Activated T-cell treated with anti-CD3 and anti-CD28 coated beads for 1 hour (primary cell): ENCODE measurements at places on chromosomes 16 and 17.

DNA sequence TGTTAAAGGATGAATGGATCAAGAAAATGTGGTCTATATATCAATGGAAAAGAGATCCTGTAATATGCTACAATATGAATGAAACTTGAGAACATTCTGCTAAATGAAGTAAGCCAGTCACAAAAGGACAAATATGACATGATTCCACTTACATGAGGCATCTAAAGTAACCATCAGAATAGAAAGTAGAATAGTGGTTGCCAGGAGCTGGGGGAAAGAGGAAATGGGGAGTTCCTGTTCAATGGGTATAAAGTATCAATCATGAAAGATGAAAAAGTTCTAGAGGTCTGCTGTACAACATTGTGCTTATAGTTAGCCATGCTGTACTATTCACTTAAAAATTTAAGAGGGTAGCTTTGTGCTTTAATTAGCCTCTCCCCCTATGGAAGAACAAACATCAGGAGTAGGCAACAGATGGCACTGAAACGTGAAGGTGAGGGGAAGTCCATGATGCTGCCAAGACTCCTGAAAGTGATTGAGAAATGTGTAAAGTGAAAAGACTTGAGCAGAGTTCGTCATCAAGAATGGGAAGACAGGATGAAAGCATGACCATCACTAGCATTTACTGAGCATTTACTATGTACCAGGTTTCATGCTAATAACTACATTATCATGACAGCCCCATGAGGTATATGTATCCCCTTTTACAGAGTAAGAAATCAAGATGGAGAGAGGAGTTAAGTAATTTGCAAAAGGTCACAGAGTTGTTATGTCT, 167.2 kb downstream of the CYB561 start:
- DNase-seq = no peak

DNA sequence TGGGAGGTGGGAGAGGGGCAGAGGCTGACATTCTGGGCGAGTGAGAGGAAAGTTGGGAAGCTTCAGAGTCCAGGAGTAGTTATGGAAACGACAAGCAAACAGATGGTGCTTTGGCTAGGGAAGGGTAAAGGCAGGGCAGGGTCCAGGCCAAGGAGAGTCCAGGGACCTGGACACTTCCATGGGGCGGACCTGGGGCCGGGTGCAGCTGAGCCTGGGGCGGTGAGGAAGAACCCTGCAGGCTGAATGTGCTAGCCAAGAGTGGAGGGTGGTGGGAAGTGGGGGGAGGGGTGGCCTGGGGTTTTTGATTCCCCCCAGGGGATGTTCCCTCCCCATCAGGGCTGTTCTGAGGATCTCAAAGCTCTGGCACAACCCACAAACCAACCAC, 2.6 kb downstream of the PPP1R9B start:
- no peak for DNase-seq

- no peak for DNase-seq
Observed at GRCh38 chr16:68361485-68361884, 50.7 kb downstream of the PRMT7 start.

GRCh38 chr16:48574766-48575165, 35.2 kb downstream of the N4BP1 start:
- no peak for DNase-seq

- no peak for DNase-seq
Observed at GRCh38 chr17:50863221-50863843, 2.8 kb downstream of the TOB1 start.

- DNase-seq = no peak
Observed at GRCh38 chr17:32452281-32452680, 8.0 kb downstream of the PSMD11 start.

- no peak for DNase-seq
Observed at GRCh38 chr16:80791411-80791810, 13.0 kb downstream of the CDYL2 start.

DNA sequence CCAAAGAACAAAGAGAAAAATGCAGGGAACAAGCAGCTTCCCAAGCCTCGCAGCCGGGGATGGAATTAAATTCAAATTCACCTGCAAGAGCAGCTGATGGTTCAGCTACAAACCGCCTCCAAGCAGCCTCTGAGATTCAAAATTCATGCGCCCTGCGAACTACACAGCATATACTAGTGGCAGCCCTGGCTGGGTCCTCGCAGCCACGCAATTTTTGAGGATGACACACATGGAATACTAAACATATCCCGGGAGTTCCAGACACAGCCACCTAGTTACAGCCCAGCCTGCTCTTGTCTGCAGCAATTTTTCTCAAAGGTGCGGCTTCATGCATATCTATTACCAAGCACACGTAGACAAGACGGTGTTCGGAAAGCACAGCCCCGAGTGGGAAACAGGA, 35.9 kb upstream of the KIFC3 start:
- DNase-seq = no peak
